Cortex of kidney (tissue), 1 donor: ENCODE measurements at places on chromosomes 12 and 14.

DNA sequence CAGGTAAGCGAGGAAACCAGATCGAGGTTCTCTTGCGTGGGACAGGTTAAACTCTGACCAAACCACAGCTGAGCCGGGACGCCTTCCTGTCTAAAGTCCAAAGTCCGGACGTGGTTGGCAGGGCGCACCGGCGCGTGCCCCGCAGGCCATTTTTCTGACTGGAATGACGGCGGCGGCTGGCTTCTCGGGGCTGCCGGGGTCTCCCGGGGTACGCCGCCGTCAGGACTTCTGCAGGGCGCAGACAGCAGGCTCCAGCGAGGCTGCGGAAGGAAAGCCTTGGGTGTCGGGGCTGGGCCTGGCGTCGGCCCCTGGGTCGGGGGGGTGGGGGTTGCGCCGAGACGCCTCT is 32.8 kb downstream of the MIA2 start:
- DNase-seq = no peak

- no peak for DNase-seq
Observed at GRCh38 chr12:1279050-1279449, 288.0 kb downstream of the ERC1 start.

DNA sequence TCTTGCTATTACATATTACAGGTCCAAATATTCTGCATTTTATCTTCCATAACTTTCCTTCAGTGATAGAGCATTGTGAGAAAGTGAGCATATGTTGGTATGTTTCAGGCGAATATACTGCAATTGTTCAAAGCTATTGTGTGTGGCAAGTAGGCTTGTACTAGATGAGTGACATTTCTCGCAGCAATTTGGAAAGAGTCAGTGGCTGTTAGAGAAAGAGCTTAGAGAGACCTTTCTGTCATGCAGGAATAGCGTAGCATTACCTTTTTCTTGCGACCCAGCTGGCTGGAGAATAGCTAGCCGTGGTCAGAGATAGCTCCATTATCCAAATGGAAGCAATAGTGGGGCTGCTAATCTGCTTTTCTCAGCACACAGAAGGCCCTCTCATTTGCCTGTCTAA is 678.5 kb upstream of the FOXG1 start:
- DNase-seq = no peak

- DNase-seq = no peak
Observed at GRCh38 chr12:46269429-46270241, 792 bp upstream of the SLC38A1 start.

GRCh38 chr12:31390991-31391390 is 65.0 kb upstream of the SINHCAF start:
- DNase-seq = no peak

DNA sequence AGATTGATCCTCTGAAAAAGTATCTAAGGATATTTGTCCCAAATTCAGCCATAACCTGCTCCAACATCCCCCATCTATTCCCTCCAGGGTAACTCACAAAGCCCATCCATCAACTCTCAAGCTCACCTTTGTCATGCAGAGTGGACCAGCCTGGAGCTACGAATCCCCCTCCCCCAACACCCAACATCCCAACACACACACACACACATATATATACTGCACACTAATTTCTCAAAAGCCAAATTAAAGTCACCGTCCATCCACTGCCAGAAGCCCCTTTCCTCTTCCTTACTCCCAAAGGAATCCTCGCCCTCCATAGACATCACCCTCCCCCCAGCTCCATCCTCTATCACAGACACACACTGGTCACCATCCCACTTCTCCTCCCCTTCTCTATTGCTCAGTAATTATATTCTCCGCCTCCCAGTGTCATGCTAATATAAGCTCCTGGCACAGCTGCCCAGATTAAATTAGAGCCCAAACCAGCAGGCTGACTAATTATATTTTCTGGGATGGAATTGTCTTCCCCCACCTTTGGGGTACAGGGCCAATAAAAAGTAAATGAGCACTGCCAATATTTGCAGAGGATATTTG is 13.5 kb upstream of the TESPA1 start:
- DNase-seq = no peak

GRCh38 chr14:101991352-101991751 is 27.0 kb downstream of the DYNC1H1 start:
- DNase-seq = no peak

- DNase-seq = no peak
Observed at GRCh38 chr14:51018521-51018920, 74.2 kb upstream of the PYGL start.

DNA sequence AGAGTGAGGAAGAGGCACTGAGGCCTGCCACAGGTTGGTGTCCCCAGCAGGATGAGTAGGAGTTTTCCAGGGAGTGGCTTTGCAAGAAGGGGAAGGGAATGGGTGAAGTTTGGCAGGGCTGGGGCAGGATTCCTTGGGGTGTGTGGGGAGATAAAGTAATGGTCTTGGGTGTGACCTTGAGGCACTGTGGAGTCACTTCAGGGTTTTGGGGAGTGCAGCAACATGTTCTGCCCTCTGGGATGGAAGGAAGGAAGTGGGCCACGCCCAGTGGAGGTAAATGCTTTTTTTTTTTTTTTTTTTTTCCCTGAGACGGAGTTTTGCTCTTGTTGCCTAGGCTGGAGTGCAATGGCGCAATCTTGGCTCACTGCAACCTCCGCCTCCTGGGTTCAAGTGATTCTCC is 108.9 kb downstream of the ADCK1 start:
- no peak for DNase-seq

DNA sequence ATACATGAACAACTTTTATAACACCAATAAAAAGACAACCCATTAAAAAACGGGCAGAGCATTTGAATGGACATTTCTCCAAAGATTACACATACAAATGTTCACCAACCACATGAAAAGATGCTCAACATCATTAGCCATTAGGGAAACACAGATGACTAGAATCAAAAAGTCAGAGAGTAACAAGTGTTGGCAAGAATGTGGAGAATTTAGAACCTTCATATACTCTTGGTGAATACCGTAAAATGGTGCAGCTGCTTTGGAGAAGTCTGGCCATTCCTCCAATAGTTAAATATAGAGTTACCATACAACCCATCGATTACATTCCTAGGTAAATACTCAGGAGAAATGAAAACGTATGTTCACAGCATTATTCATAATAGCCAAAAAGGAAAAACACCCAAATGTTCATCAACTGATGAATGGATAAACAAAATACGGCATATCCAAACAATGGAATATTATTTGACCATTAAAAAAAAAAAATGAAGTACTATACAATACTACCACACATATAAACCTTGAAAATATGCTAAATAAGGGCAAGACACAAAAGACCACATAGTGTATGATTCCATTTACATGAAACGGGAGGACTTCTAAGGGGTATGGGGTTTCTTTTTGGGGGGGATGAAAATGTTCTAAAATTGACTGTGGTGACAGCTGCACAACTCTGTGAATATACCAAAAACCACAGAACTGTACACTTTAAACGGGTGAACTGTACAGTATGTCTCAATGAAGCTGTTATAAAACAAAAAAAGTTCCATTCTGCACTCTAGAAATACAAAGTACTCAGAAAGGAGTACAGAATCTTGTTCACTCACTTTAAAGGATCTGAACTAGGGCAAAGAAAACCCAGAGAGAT is 3.2 kb downstream of the CORO1C start:
- no peak for DNase-seq

DNA sequence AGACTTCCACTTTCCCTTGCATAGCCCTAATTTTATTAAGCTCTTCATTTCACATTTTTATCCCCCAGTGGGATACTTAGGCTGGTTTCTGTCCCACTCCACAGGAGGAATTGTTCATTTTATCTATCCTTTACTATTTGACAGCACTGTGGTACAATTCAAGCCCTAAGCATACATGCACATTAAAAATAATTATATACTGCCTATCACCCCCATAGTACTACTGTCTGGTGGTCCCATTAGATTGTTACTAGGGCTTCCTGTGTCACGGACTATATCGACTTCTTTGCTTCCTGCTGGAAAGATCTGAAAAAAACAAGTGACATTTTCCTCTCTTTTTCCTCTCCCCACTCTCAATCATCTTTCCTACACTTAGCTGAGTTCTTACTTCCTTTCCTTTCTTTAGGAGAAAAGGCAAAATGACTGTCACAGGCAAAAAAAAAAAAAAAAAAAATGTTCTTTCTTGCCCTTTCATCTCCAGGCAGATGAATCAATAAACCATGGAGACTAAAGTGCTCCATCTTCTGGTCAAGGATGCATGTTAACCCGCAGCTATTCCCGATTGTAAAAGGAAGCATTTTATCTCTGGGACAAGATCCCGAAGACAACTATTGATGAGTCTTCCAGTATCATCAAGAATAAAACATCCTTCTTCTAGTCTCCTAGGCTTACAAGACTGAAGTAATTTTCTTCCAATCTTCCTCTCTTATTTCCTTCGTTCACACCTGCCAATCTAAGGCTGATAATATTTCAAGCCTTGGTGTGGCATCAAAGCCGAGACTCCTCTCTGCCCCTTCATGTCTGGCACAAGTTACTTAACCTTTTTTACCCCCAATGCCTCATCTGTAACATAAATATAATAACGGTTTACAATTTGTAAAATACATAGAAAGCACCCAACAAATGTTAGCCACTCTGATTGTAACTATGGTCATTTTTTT is 94.4 kb upstream of the PLEKHG7 start:
- DNase-seq = no peak

DNA sequence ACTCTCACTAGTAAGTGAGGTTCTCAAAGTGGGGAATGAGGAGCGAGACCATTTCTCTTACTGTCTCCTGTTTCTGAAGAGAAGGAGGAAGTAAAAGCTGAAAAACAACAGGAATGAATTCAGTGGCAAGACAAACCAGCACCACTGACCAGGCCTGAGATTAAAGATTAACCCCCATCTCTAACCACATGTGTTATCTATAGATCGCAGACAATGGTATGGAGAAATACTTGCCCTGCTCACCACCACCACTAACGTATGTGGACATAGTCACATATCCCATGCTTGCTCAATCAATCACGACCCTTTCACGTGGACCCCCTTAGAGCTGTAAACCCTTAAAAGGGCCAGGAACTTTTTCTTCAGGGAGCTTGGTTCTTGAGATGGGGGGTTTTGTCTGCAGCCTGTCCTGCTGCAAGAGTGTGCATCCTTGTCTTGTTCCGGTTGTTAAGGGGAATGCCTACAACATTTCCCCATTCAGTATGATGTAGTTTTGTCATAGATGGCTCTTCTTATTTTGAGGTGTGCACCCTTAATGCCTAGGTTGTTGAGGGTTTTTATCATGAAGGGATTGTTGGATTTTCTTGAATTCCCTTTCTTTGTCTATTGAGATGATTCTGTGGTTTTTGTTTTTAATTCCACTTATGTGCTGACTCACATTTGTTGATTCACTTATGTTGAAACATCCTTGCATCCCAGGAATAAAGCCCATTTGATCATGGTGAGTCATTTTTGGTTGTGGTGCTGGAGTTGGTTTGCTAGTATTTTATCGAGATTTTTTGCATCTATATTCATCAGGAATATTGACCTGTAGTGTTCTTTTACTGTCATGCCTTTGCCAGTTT is 698.8 kb upstream of the LMO3 start:
- no peak for DNase-seq

DNA sequence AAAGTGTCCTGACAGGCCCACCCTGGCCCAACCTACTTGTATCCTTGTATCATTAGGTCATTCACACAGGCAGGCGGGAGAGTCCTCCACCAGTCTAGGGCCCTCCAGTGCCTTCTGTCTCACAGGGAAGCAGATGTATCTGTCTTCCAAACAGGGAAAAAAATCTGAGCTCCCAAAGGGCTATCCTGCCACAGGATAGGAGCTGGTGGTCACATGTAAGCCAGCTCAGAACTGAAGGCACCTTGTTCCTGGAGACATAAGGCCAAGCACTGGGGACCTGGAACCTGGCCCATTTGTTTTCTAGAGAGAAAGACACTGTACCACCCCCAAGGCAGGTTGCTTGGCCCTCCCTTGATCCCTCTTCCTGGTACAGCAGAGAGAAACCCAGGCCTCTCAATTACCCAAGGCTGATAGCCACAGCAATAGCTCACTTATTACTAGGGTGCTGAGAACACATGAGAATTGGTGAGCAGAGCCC is 19.4 kb upstream of the PLEKHH1 start:
- no peak for DNase-seq

GRCh38 chr14:101128478-101129321 is 225.2 kb upstream of the RTL1 start:
- no peak for DNase-seq

DNA sequence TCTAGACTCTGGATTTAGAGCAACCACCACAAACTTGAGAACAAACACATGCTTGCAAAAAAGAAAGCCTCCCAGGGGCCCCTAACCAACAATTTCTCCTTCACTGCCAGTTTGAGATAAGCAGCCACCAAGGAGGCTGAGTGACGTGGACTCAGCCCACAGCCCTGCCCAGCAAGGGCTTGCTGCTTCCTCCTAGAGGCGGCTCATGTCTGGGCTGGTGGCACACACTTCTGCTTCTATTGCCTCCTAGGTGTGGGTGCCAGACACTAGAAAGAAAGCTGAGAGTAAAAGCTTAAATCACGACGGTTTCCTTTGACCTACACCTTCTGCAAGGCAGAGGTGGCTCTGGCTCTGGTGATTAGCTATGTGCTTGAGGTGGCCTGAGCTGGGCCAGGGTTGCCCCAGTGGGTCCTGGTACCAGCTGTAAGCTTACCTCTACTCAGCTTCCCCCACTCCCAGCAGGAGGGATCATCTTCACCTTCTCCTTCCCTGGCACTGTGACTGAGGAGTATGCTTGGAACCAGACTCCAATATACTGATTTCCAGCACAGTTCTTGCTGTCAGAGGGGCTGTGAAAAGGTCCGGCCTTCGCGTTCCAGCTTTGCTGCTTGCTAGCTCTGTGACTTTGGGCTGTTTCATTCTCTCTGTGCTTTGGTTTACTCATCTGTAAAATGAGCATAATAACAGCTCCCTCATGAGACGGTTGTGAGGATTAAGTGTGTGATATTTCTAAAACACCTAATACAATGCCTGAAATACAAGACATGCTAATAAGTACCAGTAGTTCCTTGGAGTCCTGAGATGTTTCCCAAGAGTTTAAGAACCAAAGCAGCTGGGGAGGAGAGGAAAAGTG is 89.7 kb upstream of the PARP11 start:
- DNase-seq = no peak

DNA sequence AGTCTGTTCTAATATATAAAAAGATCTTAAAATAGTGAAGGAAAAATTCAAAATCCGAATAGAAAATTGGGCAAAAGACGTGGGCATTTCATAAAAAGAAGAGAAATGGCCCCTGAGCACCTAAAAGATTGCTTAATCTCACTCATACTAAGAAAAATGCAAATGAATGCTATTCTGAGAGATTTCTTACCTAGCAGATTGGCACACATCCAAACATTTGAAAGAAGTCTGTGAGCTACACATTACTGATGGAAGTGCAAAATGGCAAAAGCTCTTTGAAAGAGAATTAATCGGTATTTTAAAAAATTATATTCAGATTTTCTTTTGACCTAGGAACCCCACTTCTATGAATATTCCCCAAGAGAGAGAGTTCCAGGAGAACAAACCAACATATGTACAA is 280.4 kb upstream of the GARIN6 start:
- DNase-seq = no peak
